Right cardiac atrium (tissue), 5 donors: ENCODE measurements at places on chromosomes 12 and 14. TPM values are rescaled to one million over a fixed set of nuclear protein-coding genes. Genes with fewer than 3 reads are reported as not detected.

DNA sequence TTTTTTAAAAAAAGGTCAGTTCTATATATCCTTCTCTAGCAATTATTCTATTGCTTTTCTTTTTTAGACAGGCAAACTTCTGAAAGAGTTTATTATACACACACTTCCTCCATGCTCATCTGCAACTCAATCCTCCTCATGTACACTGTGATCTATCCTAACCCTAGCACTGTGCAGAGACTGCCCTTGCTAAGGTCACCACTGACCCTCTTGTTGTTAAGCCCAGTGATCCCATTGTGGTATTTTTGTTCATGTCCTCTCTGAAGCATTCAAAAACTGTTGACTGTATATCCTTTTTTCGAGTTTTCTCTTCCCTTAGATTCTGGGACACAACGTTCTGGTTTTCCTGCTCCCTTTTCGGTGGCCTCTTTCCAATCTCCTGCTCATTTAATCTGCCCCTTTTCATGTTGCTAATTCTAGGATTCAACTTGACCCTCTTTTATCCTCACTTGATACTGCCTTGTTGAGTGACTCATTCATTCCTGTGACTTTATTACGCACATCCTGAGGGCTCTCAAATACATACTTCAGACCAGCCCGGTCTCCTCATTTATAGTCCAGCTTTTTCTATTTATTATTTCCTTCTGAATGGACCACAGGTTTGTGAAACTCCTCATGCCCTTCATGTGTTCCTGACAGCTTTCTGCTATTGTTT lies 53.9 kb upstream of the PTPRB start:
- DNase-seq, result no peak

DNA sequence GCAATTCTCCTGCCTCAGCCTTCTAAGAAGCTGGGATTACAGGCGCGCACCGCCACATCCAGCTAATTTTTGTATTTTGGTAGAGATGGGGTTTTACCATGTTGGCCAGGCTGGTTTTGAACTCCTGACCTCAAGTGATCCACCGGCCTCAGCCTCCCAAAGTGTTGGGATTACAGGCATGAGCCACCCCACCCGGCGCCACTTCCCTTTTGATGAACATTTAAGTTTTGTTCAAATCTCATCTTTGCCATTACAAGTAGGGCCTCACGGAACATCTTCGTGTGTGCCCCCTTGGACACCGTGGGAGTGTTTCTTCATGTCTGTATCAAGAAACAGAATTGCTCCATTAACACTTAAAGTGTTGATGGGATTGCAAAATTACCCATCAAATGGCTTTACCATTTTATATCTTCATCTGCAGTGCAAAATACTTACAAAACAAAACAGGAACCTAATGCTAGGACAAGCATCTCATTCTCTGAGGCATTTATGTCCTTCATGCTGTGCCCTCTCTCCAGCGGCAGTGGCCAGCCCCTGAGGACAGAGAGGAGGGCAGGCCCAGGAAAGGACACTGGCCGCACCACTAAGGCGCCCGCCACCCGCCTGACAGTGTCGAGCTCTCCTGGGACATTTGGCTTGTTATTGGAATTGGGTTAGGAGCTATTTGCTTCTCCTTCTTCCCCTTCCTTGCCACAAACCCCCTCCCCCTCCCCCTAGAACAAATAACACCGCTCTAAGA lies 61.7 kb downstream of the RFX4 start:
- DNase-seq, result peak; percentile 56

DNA sequence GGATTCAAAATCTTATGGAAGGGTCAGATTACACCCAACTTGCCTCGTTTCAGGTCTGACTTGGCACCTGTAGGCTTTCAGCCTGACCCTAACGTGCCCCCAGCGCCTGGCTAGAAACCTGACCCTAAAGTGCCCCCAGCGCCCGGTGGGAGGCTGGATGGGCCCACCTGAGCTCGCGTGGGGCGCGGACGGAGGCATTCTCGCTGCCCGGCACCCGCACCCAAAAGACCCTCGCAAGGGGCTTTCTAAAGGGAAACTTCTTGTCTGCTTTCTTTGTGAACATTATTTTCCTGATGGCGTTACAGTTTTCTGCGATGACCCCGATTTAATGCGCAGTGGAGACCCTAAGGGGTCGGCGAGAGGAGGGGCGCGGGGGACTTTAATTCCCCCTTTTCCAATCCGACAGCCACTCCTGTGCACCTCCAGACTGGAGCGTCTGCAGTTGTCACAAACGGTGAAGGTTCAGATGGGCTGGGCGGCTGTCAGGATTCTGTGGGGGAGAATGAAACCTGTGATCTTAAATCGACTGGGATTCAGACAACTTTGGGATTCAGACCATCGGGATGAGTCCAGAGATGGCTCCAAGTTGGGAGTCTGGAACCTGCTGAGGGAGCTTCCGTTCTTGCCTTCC lies 751 bp upstream of the HRK start:
- no peak for DNase-seq

The HOXC13 gene
- polyA plus RNA-seq, result not detected

The CFAP54 gene
- 0.16 TPM for polyA plus RNA-seq
